ENCODE measurements at places on chromosomes 7 and 10. TPM values are rescaled to one million over a fixed set of nuclear protein-coding genes. Genes with fewer than 3 reads are reported as not detected.

DNA sequence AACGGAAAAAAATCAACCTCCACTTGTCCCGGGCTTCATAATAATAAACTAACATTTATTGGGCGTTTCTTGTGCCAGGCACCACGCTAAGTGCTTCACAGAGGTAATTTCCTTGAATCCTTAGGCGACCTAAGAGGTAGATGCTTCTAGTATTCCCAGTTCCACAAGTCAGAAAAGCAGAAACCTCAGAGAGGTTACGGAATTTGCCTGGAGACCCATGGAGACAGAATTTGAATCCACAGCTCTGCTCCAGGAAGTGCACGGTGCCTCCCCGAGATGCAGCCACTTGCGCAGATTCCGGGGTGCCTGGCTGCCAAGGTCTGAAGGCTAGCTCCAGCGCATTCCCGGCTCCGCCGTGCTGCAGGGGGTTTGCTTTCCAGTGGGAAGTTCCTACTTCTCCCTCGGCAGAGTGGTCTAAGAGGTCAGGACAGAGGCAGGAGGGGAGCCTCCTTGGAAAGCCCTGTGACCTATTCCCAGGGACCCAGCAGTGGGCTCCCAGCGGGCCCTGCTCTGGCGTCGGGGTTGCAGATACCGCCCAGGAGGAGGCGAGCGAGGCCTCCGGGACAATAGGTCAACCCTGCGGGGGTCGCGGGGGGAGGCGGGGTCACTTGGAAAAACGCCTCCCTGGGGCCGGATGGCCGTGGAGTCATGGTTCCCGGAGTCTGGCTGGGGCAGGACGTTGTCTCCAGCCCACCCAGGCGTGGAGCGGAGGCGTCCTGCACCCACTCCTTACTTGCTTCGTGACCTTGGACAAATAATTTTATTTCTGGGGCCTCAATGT lies 10.1 kb upstream of the NKX2-3 start:
- H3K36me3 ChIP-seq = no peaks in the 10 kb centered on the region
- no peaks in the 10 kb centered on the region for H3K4me1 ChIP-seq
- H3K27me3 ChIP-seq = peaks cover 85% of the 10 kb centered on the region
- H3K27ac ChIP-seq = no peak overlapping the region

DNA sequence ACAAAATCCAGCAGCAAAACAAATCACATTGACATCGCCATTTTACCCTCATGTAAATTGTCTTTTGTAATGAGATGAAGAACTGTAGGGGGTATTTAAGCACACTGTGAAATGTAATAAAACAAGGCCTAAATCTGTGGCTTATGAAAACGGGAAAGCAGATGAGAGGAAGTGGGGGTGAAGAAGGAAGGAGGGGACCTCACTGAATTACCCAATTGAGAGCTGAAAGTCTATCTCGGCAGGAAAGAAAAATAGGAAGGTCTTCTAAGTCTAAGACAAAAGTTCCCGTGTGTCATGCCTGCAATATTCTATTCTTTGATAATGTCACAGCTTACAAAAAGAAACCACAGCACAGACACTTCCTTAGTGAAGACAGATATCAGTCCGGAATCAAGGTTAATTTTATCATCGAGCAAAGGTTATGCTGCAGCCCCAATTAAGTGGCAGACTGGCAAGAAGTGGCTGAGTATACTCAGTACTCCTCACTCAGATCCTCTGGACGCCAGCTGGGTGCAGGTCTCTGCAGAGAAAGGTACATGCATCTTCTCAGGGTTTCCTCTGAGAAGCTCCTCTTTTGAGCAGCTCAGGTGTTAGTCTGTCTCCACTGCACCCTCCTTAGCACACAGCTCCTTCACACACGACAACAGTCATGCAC lies 239.7 kb downstream of the FANK1 start:
- H3K27ac ChIP-seq = no peak overlapping the region
- H3K27me3 ChIP-seq = no peaks in the 10 kb centered on the region
- H3K4me3 ChIP-seq = no peak overlapping the region
- peaks cover 17% of the 10 kb centered on the region for H3K4me1 ChIP-seq
- peaks cover 11% of the 10 kb centered on the region for H3K36me3 ChIP-seq
- DNase-seq = no peak

GRCh38 chr10:24681572-24682088 lies 42.1 kb downstream of the ARHGAP21 start:
- DNase-seq = no peak
- peaks cover 3% of the 10 kb centered on the region for H3K4me1 ChIP-seq
- H3K27me3 ChIP-seq = no peaks in the 10 kb centered on the region
- no peaks in the 10 kb centered on the region for H3K36me3 ChIP-seq

GRCh38 chr7:50212666-50213621 lies 91.6 kb upstream of the IKZF1 start:
- no peaks in the 10 kb centered on the region for H3K27me3 ChIP-seq
- no peaks in the 10 kb centered on the region for H3K4me1 ChIP-seq
- H3K4me3 ChIP-seq = no peak overlapping the region
- no peaks in the 10 kb centered on the region for H3K36me3 ChIP-seq
- no peak for DNase-seq

- no peaks in the 10 kb centered on the region for H3K36me3 ChIP-seq
- H3K27ac ChIP-seq = no peak overlapping the region
- no peaks in the 10 kb centered on the region for H3K27me3 ChIP-seq
These were observed 64.5 kb downstream of the ST7 start for GRCh38 chr7:117017702-117018266.

DNA sequence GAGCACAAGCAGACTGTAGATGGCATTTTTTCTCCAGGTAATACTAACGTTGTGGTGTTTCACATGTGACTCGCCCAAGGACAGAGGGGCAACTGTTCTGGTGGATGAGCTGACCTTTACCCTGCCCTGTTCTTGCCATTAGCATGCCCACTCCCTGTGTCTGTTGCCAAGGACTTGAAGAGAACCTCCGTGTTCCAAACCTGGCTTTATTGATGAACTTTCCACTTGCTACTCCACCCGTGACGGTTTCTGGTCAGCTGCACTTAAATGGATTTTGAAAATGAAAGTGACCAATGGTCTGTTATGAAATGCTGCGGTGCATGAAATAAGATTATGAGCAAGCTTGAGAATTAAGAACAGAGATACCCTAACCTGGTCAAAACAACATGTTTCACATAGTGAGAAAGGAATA lies 30.4 kb downstream of the LRRC4 start:
- no peaks in the 10 kb centered on the region for H3K27me3 ChIP-seq
- no peaks in the 10 kb centered on the region for H3K4me1 ChIP-seq
- no peak overlapping the region for H3K27ac ChIP-seq
- no peak for DNase-seq
- no peak overlapping the region for H3K4me3 ChIP-seq
- H3K36me3 ChIP-seq = peaks cover 3% of the 10 kb centered on the region

GRCh38 chr7:155202106-155202871 lies 95.4 kb upstream of the INSIG1 start:
- no peak overlapping the region for H3K27ac ChIP-seq
- H3K4me1 ChIP-seq = peaks cover 37% of the 10 kb centered on the region
- H3K27me3 ChIP-seq = no peaks in the 10 kb centered on the region
- no peak for DNase-seq
- no peak overlapping the region for H3K4me3 ChIP-seq
- H3K36me3 ChIP-seq = no peaks in the 10 kb centered on the region

GRCh38 chr10:43128958-43129706 lies 9.1 kb upstream of the CSGALNACT2 start:
- peak overlapping the region; percentile 50 for H3K27ac ChIP-seq
- peak; percentile 98 for DNase-seq
- peaks cover 12% of the 10 kb centered on the region for H3K27me3 ChIP-seq
- no peak overlapping the region for H3K4me3 ChIP-seq
- H3K4me1 ChIP-seq = peaks cover 10% of the 10 kb centered on the region

DNA sequence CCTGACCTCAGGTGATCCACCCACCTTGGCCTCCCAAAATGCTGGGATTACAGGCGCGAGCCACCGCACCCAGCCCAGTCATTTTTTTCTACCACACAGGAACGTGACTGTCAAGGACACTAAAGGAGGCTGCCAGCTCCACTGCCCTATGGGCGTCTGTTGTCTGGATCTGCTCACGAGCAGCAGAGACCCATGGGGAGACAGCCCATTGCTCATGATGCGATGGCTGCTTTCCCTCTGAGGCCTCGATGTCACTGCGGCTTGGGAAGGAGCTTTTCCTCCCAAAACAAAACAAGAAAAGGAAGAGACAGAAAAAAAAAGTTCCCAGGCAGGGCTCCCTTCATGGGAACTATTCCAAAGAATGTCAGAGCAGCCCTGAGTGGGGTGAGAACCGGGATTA lies 70.5 kb downstream of the DENND2A start:
- no peak overlapping the region for H3K27ac ChIP-seq
- no peak for DNase-seq
- no peaks in the 10 kb centered on the region for H3K27me3 ChIP-seq

DNA sequence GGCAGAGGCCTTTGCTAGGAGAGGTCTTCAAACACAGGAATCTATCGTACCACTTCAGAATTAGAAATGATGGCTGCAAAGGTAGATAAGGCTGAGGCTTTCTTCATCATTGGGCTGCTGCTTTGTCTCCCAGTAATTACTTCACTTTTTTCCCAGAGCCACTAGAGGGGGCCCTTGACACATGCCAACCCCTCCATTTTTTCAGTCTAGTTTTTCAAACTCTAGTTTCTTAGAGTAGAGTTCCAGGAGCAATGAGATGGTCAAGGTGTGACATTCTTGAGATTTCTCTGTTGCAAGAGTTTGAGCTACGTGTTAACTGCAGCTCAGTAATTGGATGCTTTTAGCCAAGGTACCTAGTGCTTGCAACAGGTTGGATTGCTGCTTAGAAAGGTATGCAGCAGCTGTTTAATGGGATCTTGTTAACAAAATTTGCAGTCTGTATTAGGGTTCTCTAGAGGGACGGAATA lies 33.8 kb upstream of the RBM20 start:
- H3K4me1 ChIP-seq = no peaks in the 10 kb centered on the region
- no peak overlapping the region for H3K27ac ChIP-seq

GRCh38 chr10:132001238-132001972 lies 19.7 kb upstream of the BNIP3 start:
- H3K4me1 ChIP-seq = no peaks in the 10 kb centered on the region
- no peak overlapping the region for H3K27ac ChIP-seq
- no peak overlapping the region for H3K4me3 ChIP-seq
- DNase-seq = peak; percentile 25
- no peaks in the 10 kb centered on the region for H3K36me3 ChIP-seq

- H3K27me3 ChIP-seq = peaks cover 13% of the 10 kb centered on the region
- H3K36me3 ChIP-seq = no peaks in the 10 kb centered on the region
- peaks cover 4% of the 10 kb centered on the region for H3K4me1 ChIP-seq
- peak; percentile 84 for DNase-seq
These were observed at the start of gene PRPF18 for GRCh38 chr10:13586676-13587355. TSS of gene PRPF18 (plus strand) at chr10:13586965. CDS start at chr10:13587087, 122 bp downstream.

- DNase-seq = no peak
- H3K4me3 ChIP-seq = no peak overlapping the region
- no peak overlapping the region for H3K27ac ChIP-seq
These were observed 104.5 kb downstream of the GRID1 start for GRCh38 chr10:86261941-86262687.

DNA sequence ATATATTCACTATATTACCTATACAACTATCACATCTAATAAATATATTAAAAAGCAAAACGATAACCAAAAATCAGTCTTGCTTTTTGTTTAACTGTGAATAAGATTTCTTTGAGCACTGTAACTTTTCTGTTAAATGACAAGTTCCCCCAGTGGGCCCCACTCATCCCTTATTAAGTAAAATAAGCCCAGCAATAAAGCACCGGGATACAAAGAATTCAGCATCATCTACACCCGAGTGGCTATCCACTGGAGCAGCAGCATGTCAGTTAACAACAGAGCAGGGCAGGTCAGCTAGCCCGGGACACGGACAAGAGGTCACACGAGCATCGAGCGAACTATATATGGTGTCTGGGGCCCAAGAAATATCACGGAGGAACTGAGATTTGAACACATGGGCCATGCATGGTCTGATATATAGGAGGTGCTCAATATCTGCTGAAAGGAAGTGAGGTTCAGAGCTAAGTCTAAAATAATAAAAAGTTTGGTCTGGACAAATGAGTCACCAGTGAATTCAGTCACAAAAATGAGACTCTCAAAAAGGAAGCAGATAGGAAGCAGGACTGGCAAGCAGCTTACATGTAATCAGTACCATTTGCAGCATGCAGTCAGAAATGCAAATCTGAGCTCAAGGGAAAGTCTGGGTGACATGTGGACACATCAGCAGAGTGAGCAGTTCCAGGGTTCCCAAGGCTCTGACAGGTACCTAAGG lies 4.1 kb downstream of the ERCC6 start:
- peak; percentile 77 for DNase-seq
- H3K4me1 ChIP-seq = peaks cover 28% of the 10 kb centered on the region
- no peak overlapping the region for H3K4me3 ChIP-seq

DNA sequence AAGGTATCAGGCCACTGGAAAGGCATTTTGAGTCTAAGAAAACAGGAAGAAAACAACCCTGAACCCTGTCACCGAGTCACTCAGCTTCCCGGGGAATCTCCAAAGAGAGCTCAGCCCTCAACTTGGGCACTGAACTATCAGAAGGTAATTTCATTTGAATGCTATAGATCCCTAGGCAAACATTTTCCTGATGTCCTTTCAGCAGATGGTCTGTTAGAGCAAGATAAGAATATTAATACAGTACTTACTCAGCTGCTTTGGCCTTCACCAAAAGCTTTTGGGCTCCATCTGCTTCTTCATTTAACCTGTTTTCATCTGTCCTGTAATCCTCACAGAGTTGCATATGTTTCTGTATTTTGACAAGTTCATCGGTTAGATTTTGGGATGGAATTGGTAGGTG lies 34.2 kb upstream of the LAMB1 start:
- H3K27me3 ChIP-seq = no peaks in the 10 kb centered on the region
- no peak overlapping the region for H3K4me3 ChIP-seq
- H3K4me1 ChIP-seq = no peaks in the 10 kb centered on the region
- DNase-seq = no peak
- H3K36me3 ChIP-seq = no peaks in the 10 kb centered on the region

DNA sequence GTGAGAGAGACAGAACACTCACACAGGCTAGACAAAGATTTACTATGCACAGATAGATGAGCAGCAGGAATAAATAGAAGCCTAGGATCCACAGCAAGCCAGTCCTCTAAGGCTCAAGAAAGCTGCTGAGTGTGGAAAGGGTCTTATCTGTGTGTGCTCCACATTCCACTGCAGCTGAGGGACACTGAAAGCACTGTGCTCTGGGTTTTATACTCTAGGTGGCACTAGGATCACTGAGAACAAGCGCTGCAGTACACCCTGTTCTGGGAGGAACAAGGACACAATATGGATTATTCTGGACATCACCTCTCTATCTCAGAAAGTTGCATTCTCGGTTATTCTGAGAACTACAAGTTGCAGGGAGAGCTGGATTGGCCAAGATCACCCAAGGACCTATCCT lies 4.9 kb upstream of the KLHL7 start:
- H3K27ac ChIP-seq = no peak overlapping the region
- DNase-seq = no peak
- no peak overlapping the region for H3K4me3 ChIP-seq
- H3K27me3 ChIP-seq = no peaks in the 10 kb centered on the region
- no peaks in the 10 kb centered on the region for H3K36me3 ChIP-seq

- no peak overlapping the region for H3K4me3 ChIP-seq
- no peak for DNase-seq
- H3K27me3 ChIP-seq = peaks cover 9% of the 10 kb centered on the region
- H3K4me1 ChIP-seq = no peaks in the 10 kb centered on the region
These were observed 10.5 kb upstream of the GATAD1 start for GRCh38 chr7:92436612-92437445.

- H3K36me3 ChIP-seq = no peaks in the 10 kb centered on the region
- H3K4me3 ChIP-seq = no peak overlapping the region
- H3K27me3 ChIP-seq = no peaks in the 10 kb centered on the region
- no peaks in the 10 kb centered on the region for H3K4me1 ChIP-seq
- no peak overlapping the region for H3K27ac ChIP-seq
These were observed 31.1 kb upstream of the C1GALT1 start for GRCh38 chr7:7151285-7151684.

The SFTPD gene
- 0.22 TPM for total RNA-seq

The MYO1G gene
- total RNA-seq = 0.11 TPM

The PLCE1 gene
- total RNA-seq = 0.84 TPM

The ELOVL3 gene
- total RNA-seq = 0.62 TPM

The FERD3L gene
- total RNA-seq = not detected

The BUD31 gene
- total RNA-seq = 176 TPM

The TSPAN13 gene
- 57.0 TPM for total RNA-seq

The CRCP gene
- total RNA-seq = 26.8 TPM

The ENTPD1 gene
- 0.95 TPM for total RNA-seq

The C10orf62 gene
- not detected for total RNA-seq
